Vagina (tissue), 2 donors: ENCODE measurements at places on chromosomes 16 and 17. TPM values are rescaled to one million over a fixed set of nuclear protein-coding genes. Genes with fewer than 3 reads are reported as not detected.

Gene GNG13
- total RNA-seq = not detected

Gene ARHGDIG
- not detected for total RNA-seq

Gene GUCY2D
- not detected for total RNA-seq

Gene MBTPS1
- total RNA-seq = 71.0 TPM

Gene CAMKK1
- total RNA-seq = 12.0 TPM

GRCh38 chr16:88817785-88818574, 6.3 kb upstream of the APRT start:
- H3K4me3 ChIP-seq = no peak overlapping the region
- peaks cover 14% of the 10 kb centered on the region for H3K36me3 ChIP-seq
- H3K27ac ChIP-seq = no peak overlapping the region
- DNase-seq = no peak
- no peaks in the 10 kb centered on the region for H3K27me3 ChIP-seq
- peaks cover 5% of the 10 kb centered on the region for H3K4me1 ChIP-seq

- H3K4me1 ChIP-seq = no peaks in the 10 kb centered on the region
- no peak overlapping the region for H3K27ac ChIP-seq
- no peak for DNase-seq
- no peaks in the 10 kb centered on the region for H3K27me3 ChIP-seq
- no peaks in the 10 kb centered on the region for H3K36me3 ChIP-seq
These were observed 489.6 kb downstream of the CDH13 start for GRCh38 chr16:83116274-83116892.

- H3K4me3 ChIP-seq = peak overlapping the region; percentile 100
- no peak for DNase-seq
These were observed 5.1 kb upstream of the CD68 start for GRCh38 chr17:7574176-7574953.

DNA sequence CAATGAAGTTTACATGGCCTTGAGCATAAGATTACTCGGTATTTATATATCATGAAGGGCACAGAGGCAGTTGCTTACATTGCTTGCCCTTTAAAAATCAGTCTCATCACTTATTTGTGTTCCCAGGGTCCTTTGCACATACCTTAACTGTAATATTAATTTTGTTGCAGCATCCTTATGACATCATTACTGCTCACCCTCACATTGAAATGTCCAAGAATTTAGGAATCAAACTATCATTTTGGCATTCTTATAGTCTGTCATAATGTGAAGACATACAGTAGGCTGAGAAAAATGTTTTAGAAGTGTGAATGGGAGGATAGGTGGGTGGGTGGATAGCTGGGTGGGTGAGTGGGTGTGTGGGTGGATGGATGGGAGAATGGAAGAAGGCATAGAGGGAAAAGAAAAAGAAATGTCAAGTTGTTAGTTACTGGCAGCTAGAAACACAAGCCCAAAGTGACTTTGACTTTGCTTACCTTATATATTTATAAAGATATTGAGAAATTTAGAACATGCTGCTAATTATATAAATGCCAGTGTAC, 17.8 kb downstream of the ADAMTS18 start:
- H3K27me3 ChIP-seq = no peaks in the 10 kb centered on the region
- H3K27ac ChIP-seq = no peak overlapping the region
- no peaks in the 10 kb centered on the region for H3K36me3 ChIP-seq
- H3K4me1 ChIP-seq = no peaks in the 10 kb centered on the region
- H3K4me3 ChIP-seq = no peak overlapping the region

DNA sequence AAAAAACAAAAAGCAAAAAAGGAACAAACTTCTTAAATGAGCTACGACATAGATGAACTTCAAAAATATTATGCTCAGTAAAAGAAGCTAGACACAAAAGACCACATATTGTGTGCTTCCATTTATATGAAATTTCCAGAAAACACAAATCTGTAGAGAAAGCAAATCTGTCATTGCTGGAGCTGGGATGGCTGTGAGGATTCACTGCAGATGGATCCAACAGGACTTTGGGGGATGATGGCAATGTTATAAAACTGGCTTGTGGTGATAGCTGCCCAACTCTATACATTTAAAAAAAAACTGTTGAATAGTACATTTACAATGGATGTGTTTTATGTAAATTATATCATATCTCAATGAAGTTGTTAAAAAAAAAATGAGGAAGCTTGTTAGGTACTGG, 52.6 kb upstream of the MAP3K14 start:
- no peaks in the 10 kb centered on the region for H3K36me3 ChIP-seq
- DNase-seq = no peak
- H3K4me1 ChIP-seq = peaks cover 11% of the 10 kb centered on the region
- H3K27me3 ChIP-seq = no peaks in the 10 kb centered on the region

DNA sequence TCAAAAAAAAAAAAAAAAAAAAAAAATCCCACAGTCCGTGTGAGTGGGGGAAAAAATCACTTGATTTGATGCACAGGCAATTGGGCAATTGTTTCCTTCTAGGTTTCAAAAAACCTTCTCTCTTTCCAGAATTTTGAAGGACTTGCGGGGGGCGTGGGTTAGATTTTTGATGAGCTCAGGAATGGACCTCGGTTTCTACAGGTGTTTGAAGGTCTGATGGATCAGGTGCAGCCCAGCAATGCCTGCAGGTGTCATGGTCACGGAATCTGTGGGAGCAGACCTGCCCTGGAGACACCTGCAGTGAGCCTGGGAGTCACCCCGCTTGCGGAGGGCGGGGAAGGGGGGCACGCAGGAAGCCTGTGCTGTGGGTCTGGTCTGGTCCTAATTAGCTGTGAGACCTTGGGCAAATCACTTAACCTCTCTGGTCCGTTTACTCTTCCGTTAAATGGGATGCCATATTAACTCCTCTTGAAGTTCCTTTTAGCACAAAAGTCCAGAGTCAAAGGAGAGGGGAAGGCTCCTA, 174.2 kb downstream of the IRF8 start:
- no peak for DNase-seq
- H3K27ac ChIP-seq = no peak overlapping the region
- H3K4me1 ChIP-seq = no peaks in the 10 kb centered on the region
- H3K36me3 ChIP-seq = no peaks in the 10 kb centered on the region

GRCh38 chr17:75325827-75326225, 36.6 kb upstream of the SLC25A19 start:
- peaks cover 17% of the 10 kb centered on the region for H3K4me1 ChIP-seq
- peaks cover 20% of the 10 kb centered on the region for H3K36me3 ChIP-seq

GRCh38 chr16:87828907-87829621, 40.2 kb downstream of the SLC7A5 start:
- H3K27ac ChIP-seq = no peak overlapping the region
- no peak overlapping the region for H3K4me3 ChIP-seq
- H3K36me3 ChIP-seq = no peaks in the 10 kb centered on the region
- peaks cover 5% of the 10 kb centered on the region for H3K4me1 ChIP-seq
